ENCODE measurements at places on chromosomes 7 and 10. TPM values are rescaled to one million over a fixed set of nuclear protein-coding genes. Genes with fewer than 3 reads are reported as not detected.
A peak's percentile ranks its signal among the peaks of the same experiment; 100 is the strongest.

SPDYE2B gene
- total RNA-seq: not detected

FAM25G gene
- total RNA-seq: not detected

NEURL1 gene
- total RNA-seq: not detected

TMEM196 gene
- not detected for total RNA-seq

AS3MT gene
- 27.3 TPM for total RNA-seq

- no peak for DNase-seq
These were observed 94.7 kb downstream of the LARP4B start for GRCh38 chr10:836782-837181.

GRCh38 chr7:157211690-157212089 lies 73.0 kb downstream of the UBE3C start:
- no peak for DNase-seq

DNA sequence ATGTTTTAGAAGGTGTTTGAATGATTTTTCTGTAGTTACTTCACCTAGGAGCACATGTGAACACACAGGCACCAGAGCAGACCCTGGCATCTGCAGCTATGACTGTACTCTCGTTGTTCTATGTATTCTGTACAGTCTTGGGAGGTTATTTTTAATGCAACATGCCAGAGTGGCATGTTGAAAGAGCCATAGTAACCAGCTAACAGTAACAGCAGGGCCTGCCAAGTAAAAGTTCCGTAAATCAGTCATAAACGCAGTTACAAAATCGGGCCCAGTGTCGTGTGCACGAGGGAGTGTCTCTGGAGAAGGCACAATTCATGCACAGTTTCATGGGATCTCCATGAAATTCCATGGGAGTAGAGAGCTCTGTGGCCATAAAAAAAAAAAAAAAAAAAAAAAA lies 108.3 kb upstream of the CDK6 start:
- DNase-seq: no peak

DNA sequence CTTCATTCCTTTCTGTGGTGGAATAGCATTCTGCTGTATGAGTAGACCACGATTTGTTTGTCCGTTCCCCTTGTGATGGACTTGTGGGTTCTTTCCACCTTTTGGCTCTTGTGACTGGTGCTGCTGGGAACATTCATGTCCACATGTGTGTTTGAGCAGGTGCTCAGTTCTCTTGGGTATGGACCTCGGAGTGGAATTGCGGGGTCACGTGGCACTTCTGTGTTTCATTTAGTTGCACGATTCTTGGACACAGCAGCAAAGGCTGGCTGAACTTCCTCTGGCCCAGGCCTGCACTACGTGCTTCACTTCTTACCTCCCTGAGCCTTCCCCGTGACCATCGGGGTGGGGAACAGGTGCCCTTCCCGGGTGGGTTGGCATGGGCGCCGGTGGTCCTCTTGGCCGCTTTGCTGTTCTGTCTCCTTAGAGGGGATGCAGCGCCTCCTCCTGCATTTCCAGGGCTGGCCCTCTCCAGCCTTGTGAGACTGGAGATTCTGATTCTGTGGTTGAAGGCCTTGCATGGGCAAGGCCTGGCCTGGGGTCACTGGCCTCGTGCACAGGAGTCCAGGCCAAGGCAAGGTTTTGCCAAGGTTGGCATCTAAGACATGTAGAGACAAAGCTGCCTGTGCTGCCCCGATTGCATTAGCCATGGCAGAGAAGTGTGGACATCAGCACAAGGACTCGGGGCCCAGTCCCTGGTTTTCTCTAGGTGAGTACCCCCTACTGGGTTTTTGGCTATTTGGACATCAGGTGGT lies 25.1 kb downstream of the DOCK1 start:
- DNase-seq: no peak

GRCh38 chr7:94422827-94423460 lies 28.2 kb downstream of the COL1A2 start:
- no peak for DNase-seq

- no peak for DNase-seq
These were observed 79.5 kb upstream of the INSYN2A start for GRCh38 chr10:127275793-127276450.

GRCh38 chr10:57743711-57744110 lies 524.0 kb downstream of the IPMK start:
- DNase-seq: no peak

GRCh38 chr10:31918671-31919409 lies 9.8 kb downstream of the ARHGAP12 start:
- no peak for DNase-seq

- DNase-seq: no peak
These were observed 5.9 kb downstream of the DUSP5 start for GRCh38 chr10:110503528-110504110.

GRCh38 chr10:17771017-17771416 lies 19.0 kb downstream of the TMEM236 start:
- no peak for DNase-seq

DNA sequence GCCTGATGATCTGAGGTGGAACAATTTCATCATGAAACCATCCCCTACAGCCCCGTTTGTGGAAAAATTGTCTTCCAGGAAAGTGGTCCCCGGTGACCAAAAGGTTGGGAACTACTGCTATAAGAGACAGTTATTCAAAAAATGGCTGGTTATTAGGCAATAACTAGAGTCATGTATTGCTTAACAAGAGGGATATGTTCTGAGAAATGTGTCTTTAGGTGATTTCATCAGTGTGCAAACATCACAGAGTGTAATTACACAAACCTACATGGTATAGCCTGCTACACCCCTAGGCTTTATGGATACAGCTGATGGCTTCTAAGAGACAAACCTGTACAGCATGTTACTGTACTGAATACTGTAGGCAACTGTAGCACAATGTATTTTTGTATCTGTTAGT lies 71.3 kb upstream of the CSTF2T start:
- peak; percentile 1 for DNase-seq

GRCh38 chr10:103367379-103367781 lies 396 bp upstream of the TAF5 start:
- no peak for DNase-seq

DNA sequence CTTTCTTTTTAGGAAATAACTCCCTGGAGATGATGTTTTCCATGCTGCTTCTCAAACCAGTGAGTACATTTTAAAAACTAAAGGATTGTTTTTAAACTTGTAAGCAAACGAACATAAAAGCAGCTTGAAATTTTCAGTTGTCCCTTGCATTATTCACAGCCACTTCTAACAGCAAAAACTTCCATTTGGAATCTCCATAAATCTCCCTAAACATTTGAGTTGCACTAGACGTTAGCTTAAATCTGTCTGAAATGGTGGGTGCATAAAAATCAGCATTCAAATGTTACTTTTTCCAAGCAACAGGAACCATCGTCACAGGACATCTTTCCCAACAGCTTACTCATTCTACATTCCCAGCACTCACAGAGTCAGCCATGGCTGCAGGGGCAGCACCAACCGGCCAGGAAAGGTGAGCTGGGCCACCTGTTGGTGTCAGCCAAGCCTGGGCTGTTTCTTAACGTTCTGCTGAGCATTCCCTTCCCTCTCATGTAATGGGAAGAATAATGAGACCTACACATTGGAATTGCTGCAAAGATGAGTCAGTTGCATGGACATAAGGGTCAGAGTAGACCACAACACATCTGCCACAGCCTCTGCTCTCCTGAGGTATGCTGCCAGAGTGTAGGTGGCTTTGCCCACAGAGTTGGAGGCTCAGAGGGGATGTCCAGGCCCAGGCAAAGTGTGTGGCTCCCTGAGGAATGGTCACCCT lies 163.2 kb downstream of the TNS3 start:
- DNase-seq: no peak
